SK-N-DZ (cell line): ENCODE measurements at places on chromosomes 6 and 20.

GRCh38 chr6:143594647-143595046, 83.1 kb upstream of the PHACTR2 start:
- no peak for DNase-seq

- no peak for DNase-seq
Measured at GRCh38 chr6:28266563-28266961, 381 bp upstream of the ZSCAN26 start.

DNA sequence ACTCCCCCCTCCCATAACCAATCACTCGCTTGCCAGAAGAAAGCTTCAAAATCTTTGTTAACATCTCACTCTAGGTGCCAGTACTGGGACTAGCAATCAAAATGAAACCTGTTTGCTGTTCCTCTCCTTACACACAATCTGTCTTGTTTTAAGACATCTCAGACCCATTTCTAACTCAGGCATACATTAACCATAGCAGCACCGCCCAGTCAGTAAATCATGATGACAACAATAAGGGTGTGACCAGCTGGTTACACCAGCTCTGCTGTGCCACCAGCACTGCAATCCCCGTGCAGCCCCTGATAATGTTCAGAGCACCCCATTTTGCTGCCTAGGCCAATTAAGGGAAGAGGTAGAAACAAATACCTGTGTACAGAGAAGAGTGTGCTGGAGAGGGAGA, 185.2 kb upstream of the TAB2 start:
- no peak for DNase-seq

- no peak for DNase-seq
Measured at GRCh38 chr6:118644007-118644406, 7.4 kb downstream of the CEP85L start.

GRCh38 chr20:63701329-63702035, 5.0 kb downstream of the TNFRSF6B start:
- DNase-seq: no peak

DNA sequence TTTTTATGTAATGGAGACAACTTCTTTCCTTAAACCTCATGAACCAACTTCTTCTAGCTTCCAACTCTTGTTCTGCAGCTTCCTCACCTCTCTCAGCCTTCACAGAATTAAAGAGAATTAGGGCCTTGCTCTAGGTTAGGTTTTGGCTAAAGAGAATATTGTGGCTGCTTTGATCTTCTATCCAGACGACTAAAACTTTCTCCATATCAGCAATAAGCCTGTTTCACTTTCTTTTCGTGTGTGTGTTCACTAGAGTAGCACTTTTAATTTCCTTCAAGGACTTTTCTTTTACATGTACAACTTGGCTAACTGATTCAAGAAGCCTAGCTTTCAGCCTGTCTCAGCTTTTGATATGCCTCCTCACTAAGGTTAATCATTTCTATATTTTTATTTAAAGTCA, 596.1 kb upstream of the NRSN1 start:
- DNase-seq: no peak

DNA sequence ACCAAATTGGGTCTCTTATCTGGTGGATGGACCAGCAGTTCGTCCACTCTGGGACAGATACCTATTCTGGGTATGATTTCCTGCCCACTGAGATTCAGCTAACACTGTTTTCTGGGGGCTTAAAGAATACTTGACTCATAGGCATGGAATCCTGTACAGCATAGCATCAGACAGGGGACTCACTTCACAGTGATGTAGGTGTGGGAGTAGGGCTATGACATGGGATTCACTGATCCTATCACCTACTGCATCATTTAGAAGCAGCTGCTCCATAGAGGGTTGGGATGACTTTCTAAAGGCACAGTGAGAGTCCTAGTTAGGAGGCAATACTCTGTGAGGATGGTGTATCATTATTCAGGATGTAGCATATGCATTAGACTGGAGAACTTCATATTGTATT, 74.5 kb upstream of the AHI1 start:
- no peak for DNase-seq
